ENCODE measurements at places on chromosomes 11 and 22.

DNA sequence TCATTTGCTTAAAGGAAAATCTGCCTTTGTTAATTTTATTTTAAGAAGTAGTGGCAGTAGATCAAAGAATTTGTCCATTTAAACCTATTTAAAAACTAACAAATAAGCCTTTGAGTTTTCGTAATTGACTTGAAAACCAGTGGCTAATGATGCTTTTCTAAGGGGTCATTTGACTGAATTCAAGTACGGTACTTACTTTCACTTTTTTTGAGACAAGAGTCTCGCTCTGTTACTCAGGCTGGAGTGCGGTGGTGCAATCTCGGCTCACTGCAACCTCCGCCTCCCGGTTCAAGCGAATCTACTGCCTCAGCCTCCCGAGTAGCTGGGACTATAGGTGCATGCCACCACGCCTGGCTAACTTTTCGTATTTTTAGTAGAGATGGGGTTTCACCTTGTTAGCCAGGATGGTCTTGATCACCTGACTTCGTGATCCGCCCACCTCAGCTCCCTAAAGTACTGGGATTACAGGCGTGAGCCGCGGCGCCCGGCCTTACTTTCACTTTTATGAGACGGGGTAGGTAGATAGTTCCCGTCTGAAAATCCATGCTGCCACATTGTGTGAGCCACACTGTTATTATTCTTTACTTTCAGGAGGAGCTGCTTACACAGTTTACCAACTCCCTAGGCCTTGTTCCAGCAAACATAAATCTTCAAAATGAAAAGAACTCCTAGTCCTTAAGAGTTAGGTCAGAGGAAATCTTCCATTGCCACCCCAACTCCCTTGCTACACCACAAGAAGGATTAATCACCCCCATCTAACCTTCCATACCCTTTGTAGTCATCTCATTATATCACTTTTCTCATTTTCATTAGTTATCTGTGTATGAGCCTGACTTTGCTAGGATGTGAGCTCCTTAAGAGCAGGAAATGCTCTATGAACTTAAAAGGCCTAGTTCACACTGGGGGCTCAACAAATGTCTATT lies 926.6 kb upstream of the CCDC90B start:
- no peak for DNase-seq

- no peak for DNase-seq
Measured at GRCh38 chr11:86500500-86501140, 125.9 kb downstream of the CCDC81 start.

DNA sequence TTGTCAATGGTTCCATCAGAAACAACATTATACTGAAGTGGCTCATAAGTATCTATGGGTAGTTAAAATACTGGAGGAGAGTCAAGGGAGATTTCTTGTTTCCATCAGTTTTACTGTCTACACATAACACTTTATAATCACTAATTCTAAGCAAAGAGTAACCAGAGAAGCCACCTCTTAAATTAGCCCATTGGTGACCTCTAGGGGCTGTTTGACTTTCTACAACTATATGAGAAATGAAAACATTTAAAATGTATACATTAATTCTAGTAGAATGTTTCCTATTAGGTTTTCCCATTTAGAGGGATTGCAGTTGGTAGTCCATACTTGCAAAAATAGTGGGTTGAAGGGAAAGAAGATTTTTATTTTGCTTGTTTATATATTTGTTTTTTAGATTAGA lies 504.3 kb downstream of the FAM181B start:
- no peak for DNase-seq

GRCh38 chr22:23182309-23183060 lies 2.2 kb downstream of the BCR start:
- DNase-seq: peak; percentile 21

- DNase-seq: no peak
Measured at GRCh38 chr11:28582506-28582905, 474.3 kb downstream of the METTL15 start.

DNA sequence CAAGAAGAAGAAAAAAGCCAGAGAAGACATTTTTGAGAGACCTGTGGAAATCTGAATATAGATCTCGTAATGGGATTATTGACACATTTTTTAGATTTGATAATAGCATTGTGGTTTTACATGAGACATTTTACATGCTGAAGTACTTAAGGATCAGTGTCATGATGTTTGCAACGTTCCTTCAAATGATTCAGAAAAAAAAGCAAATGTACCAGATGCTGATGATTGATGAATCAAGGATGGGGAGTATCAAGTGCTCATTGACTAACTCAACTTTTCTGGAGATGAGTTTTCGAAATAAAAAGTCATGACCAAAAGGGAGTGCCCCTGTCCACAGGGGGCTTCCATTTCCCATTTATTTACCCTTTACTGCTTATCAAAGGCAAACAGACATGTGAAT lies 207.0 kb upstream of the SORL1-AS1 start:
- no peak for DNase-seq

GRCh38 chr11:66124564-66124963 lies 54.5 kb downstream of the PACS1 start:
- no peak for DNase-seq

DNA sequence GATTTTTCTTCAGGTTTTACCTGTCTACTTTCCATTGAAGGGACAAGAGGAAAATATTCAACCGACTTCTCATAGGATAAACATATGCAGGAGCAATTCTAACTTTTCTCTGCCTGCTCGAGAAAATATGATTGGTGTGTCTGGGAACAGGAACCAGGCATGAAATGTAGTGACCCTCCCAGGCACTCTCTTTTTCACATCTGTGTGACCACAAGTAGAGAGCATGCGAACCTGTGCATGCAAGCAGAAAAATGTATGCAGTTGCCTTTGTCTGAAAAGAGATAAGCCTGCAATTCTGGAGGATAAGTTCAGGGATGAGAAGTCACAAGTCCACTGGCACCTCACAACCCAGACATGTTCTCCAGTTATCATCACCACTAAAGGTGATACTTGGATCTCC lies 583.5 kb upstream of the FAT3 start:
- no peak for DNase-seq

GRCh38 chr11:3614742-3615171 lies 27.0 kb downstream of the ART5 start:
- DNase-seq: no peak

DNA sequence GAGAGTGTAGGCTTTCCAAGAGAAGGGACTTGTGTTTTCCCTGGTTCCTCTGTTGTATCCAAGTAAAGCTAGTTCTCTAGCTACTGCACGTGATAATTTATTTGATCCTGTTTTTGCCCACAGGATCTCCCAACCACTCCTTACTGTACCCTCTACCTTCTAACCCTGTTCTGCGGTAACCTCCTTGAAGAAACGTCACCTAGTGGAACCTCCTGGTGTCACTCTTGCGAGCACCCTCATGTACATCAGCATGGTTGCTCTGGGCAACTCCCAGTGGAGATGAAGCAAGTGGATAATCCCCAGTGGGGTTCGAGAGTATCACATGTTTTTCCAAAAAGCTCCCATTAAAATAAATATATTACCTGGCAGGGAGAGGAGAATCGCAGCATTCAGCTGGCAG lies 108.9 kb upstream of the CLMP start:
- no peak for DNase-seq

DNA sequence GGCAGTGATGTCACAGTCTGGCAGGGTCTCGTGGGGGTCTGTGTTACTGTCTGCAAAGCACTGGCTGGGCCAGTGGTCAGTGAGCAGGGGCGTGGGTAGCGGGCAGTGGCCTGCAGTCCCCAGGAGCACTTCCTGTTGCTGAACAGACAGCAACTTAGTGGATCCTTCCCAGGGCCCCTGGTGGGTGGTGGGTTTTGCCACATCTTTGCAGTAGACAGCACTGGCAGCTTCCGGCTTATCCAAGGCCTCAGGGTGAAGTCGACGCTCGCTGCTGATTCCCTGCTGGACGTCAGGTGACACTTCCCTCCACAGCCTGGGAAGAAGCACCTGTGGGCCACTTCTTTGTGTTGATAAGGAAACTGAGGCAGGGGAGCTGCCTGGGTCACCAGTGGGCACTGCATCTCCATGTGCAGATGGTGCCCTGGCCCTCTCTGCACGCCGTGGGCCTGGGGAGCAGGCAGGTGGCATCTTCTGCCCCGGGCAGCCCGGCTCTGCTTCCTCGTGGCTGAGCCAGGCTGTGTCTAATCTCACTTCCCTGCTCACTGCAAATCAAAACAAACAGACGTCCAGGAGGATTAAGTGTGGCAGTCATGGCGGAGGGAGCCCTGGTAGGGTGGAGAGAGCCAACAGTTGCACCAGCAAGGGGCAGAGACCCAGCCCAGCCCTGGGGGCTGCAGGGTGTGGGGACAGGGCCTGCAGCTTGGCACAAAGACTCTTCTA lies 79.8 kb downstream of the KCNQ1 start:
- DNase-seq: no peak

GRCh38 chr11:62753736-62754603 lies at the start of gene ZBTB3:
ZBTB3 (minus strand) TSS chr11:62754160; CDS start chr11:62753664, 496 bp downstream.
- DNase-seq: peak; percentile 98

DNA sequence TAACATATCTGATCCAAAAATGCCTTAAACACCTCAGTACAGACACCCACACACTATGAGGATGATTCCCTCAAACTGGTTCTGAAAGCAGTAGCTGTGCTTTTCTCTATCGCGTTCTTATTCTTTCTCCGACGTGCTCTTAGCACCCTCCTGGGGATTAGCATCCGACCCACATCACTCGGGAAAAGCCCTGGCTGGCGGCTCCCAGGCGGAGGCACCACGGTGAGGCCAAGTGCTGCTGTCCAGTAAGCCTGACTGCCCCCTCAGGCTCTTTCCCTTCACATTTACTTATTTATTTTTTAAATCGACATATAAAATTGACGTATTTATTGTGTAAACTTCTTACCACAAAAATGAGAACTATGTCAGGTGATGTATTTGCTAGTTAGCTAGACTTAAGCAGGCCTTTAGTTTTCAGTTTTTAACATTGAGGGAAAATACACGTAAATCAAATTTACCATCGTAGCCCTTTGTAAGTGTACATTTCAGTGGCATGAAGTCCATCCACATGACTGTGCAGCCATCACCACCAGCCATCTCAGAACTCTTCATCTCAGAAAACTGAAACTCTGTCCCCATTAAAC lies 19.2 kb downstream of the TBX1 start:
- no peak for DNase-seq

DNA sequence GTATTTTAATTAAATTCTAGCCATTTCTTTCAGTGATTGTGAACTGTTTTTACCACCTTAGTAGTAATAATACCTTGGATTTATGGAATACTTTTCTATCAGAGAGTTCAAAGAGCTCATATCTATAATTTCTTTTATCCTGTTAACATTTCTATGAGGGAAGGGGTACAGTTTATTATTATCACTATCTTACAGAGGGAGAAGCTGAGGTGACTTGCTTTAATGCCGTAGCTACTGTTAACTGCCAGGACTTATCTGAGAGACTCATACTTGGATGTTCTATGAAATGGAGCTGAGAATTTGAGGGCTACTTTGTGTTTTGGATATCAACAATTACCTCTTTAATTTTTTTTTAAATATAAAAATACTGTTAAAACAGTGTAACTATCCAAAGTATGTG lies 3.3 kb downstream of the REXO2 start:
- DNase-seq: no peak
